Stimulated activated CD8-positive, alpha-beta memory T cell treated with anti-CD3 and anti-CD28 coated beads, Interleukin-15, amount 100 ng/mL, for 24 hours (primary cell): ENCODE measurements at places on chromosomes 4 and X.

- DNase-seq = no peak
Observed at GRCh38 chr4:160129439-160129838, 1026.6 kb downstream of the RAPGEF2 start.

DNA sequence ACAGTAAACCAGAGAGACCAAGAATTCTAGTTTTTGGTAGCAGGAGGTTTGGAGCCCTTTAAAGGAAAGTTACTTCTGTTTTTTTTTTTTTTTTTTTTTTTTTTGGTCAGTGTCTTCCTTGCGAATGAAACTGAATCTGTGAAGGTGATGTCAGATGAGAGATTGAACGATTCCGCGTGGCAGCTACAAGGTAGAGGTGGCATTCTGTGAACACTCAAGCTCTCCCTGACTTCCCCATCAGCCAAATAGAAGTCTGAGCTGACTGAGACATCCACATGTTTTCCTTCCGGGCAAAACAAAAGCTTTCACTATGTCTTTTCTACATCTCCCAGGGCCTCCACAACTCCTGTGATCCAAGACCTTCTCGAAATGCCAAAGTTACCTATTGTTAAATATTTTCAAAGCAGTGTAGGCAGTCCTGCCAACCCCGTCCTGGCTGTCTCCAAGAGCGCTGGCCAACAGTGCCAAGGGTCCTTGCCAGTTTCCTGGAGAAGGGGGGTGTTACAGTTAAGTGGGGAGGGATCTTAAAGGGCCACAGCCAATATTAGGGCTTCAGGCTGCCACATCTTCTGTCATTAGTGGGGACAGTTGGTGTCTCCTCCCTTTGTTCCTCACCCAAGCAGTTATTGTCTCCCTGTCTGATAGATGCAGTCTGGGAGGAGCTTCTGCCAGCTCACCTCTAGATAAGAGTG lies 102.9 kb upstream of the SLC34A2 start:
- DNase-seq = no peak

GRCh38 chr4:133513901-133514300 lies 364.8 kb downstream of the PCDH10 start:
- DNase-seq = no peak

- DNase-seq = no peak
Observed at GRCh38 chr4:139915037-139915436, 238.9 kb downstream of the MAML3 start.

GRCh38 chr4:149108626-149109025 lies 666.4 kb upstream of the NR3C2 start:
- no peak for DNase-seq

DNA sequence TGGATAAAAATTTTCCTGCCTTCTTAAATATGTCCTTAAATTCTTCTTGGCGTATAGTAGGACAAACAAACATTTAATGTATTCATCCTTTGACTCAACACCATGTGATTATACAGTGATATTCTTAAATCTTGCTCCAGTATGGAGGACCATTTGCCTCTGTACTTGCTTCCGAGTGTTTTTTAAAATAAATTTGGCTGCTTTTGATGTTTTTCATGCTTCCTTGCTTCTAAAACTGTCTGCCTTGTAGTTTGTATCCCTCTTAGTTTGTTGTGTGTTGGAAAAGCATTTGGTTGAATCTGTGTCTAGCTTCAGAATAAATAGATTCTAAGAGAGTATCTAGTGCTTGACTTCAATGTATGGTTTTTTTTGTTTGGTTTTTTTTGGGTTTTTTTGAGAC lies 12.3 kb downstream of the ING2 start:
- no peak for DNase-seq
